Urinary bladder (tissue), 4 donors: ENCODE measurements at places on chromosomes 3 and 15. TPM values are rescaled to one million over a fixed set of nuclear protein-coding genes. Genes with fewer than 3 reads are reported as not detected.

The RASGRF1 gene
- 0.10 TPM for polyA plus RNA-seq

The A4GNT gene
- not detected for polyA plus RNA-seq

The CASR gene
- polyA plus RNA-seq = 0.25 TPM

The NUP210 gene
- 1.8 TPM for polyA plus RNA-seq

The POPDC2 gene
- polyA plus RNA-seq = 65.7 TPM

The IL5RA gene
- polyA plus RNA-seq = 0.13 TPM

The CLDN16 gene
- 0.16 TPM for polyA plus RNA-seq

The HYAL1 gene
- 7.0 TPM for polyA plus RNA-seq
